ENCODE measurements at places on chromosomes 16 and 17.

DNA sequence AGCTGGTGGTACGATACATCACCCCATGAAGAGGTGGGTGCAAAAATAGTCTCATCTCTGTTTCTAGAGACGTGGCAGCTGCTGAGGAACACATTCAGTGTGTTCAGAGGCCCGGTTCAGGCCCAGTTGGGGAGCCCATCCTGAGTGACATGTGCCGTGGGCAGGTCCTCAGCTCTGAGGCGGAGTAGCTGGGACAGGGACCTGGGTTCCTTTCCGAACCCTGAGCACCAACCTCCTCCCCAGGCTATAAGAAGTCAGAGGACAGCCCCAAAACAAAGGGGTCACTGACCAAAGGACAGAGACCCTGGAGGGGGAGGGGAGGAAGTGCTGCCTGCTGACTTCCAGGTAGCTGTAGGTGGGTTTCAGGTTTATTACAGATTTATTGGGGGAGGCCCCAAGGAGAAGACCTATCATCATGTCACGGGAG, 5.1 kb downstream of the LDHD start:
- DNase-seq, result no peak

- DNase-seq, result no peak
Observed at GRCh38 chr17:75128694-75129505, 2.6 kb downstream of the NT5C start.

GRCh38 chr17:65741710-65742109, 180.3 kb upstream of the AXIN2 start:
- no peak for DNase-seq

DNA sequence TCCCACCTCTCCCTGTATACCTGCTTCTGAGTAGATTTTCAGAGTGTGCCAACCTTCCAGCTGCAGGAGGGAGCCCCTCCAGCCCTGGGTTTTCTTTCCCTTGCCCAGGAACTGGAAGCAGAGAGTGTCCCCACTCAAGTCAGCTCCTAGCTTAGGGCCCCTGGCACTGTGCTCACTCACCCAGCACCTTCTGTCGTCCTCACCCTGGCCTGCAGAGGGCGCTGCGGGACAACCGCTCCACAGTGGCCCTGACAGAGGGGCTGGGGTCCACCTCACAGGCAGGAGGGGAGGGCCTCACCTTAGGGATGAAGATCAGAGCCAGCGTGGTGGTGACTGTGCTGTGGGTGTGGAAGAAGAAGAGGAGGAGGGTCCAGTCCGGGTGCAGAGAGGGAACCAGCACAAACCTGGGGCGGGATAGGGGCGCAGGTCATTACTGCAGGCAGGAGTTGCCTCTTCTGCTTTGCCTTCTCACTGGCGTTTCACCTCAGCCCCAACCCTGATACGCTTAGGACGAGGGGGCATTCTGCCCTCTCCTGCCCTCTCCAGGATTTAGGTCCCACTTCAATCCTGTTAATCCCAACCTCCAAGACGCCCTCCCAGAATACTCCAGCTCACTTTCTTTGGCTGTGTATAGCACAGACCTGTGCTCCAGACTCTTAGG, 10.0 kb downstream of the GPR179 start:
- DNase-seq, result no peak

- no peak for DNase-seq
Observed at GRCh38 chr16:29307598-29308507, 98.7 kb downstream of the NPIPB11 start.

GRCh38 chr16:55434000-55434399, 45.0 kb upstream of the MMP2 start:
- DNase-seq, result no peak

GRCh38 chr16:56858374-56858773, 6.6 kb upstream of the SLC12A3 start:
- DNase-seq, result no peak

DNA sequence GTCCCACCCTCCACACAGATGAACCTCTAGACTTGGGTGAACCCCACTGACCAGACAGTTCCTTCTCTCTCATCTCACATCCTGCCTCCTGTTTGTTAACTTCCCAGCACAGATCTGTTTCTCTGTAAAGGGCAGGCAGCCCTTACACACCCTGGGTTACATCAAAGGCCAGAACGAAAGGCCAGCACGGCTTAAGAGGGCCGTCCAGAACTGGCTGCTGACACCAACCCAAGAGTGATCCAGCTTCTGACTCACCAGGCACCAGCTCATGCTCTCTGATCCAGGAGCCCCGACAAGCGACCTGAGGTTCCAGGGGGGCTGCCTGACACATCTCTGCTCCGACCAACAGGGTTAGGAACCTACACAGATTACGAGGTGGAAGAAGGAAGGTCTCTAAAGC, 86.9 kb downstream of the MRM3 start:
- no peak for DNase-seq

DNA sequence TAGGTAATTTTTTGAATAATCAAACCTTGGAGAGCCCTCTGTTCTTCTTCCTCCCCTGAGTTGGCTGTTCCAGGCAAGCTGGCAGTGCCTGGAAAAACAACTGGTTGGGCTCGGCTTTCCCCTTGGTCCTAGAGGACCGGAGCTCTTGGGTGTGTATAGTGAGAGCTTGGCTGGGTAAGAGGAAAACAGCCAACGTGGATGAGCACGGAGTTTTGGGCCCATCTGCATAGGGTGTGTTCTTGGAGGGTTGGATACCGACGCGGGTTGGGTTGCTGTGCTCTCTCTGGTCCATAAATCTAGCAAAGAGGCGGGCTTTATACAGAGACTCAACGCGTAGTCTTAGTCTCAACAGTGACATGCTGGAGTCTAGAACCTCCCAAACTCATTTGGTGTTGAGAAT, 23.2 kb downstream of the ITGB3 start:
- peak; percentile 67 for DNase-seq

DNA sequence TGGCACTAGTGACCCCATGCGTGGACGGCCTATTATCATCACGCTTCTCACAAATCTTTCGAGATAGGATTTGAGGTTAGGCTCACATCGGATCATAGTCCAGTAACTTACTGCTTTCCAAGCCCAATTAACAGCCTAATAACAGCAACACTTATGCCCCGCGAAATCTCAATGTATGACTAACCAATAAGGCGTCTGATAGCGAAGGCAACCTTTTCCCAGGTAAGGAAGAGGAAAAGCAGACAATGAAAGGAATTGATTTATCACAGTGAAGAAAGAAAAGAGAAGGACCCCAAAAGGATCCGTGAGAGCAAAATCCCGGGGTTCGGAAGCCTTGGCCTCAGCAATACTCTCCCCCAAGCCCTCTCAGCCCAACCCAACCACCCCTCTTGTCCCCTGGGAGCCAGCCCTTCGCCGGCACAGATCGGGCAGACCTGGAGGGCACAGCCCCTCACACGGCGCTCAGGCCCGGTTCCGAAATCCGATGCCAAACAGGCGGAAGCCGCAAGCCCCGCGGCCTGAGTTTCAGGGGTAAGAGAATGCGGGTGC, 534 bp downstream of the GPATCH8 start:
- no peak for DNase-seq

- no peak for DNase-seq
Observed at GRCh38 chr16:26985100-26986065, 81.3 kb upstream of the C16orf82 start.

- no peak for DNase-seq
Observed at GRCh38 chr17:13462673-13463124, 139.0 kb downstream of the HS3ST3A1 start.

DNA sequence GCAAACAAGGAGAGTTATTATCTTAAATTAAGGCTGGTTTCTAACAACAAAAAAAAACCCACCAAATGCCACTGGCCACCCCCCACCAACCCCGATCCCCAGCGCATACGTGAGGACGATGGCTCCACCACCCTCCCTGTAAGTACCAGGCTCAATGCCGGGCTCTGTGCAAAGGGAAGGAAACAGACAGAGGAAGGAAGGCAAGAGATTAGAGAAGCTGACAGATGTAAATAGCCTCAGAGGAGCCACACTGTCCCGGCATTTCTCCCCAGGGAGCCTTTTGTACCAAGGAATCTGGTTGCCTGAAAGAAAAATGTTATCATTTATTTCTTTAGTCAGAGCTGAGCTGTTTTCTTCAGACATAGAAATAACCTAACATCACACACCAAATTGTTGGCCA, 13.1 kb downstream of the SOST start:
- no peak for DNase-seq

GRCh38 chr17:77264617-77265230, 124.0 kb downstream of the SEC14L1 start:
- DNase-seq, result no peak

DNA sequence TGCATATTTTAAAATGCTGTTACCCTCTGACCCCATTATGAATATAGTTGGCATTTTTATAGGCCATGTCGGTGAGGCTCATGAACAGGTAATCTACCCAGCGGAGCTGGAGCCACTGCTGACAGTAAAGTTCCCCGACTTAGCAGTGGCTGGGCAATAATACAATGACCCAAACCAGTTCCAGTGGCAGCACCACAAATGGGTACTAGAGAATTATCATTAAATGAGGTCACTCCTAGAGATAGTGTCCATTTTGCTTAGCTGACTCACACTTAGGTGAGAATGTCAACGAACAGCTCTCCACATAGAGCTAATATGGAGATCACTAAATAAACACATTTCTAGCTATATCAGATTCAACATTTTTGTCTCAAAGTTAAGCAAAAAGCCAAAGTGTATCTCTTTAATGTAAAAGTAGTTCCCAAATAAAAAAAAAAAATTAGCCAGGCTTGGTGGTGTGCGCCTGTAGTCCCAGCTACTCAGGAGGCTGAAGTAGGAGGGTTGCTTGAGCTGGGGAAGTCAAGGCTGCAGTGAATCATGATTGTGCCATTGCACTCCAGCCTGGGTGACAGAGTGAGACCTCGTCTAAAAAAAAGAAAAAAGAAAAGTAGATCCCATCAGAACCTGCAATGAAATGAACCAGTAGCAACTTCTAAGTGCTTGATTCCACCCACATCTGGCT, 7.4 kb downstream of the MYO1D start:
- no peak for DNase-seq

DNA sequence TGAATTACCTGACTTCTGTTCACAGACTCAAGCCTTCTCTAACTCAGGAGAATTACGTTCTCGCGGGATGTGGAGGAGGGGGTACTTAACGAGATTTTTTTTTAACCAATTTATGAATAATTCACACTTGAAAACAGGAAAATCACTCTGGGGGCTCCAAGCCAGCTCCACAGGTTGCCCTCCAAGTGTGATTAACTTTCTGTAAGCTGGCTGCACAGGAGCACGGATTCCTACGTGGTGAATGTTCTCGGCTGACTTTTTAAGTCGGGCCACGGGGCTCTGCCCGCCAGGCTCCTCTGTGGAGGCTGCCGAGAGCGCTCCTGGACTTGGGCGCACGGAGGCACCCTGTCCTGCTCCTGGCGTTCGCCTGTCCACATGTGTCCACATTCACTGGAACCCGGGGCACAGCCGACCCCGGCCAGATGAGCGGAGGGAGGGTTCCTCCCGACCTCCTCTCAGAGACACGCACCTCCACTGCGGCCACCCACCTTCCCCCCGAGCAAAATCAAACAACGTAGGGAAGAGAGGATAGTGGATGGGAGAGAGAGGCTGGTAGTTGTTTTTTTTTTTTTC, 147.1 kb upstream of the CHMP6 start:
- DNase-seq, result no peak

DNA sequence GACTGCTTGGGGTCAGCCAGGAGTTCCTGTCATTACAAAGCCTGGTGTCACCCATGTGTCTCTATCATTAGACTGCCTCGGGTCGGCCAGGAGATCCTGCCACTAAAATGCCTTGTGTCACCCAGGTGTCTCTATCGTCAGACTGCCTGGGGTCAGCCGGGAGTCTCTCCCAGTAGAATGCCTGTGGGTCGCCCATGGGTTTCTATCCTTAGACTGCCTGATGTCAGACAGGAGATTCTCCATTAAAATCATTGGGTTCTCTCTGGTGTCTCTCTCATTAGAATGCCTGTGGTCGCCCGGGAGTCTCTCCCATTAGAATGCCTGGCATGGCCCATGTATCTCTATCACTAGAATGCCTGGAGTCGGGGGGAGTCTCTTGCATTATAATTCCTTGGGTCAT, 2231.0 kb downstream of the TP53TG3F start:
- no peak for DNase-seq

DNA sequence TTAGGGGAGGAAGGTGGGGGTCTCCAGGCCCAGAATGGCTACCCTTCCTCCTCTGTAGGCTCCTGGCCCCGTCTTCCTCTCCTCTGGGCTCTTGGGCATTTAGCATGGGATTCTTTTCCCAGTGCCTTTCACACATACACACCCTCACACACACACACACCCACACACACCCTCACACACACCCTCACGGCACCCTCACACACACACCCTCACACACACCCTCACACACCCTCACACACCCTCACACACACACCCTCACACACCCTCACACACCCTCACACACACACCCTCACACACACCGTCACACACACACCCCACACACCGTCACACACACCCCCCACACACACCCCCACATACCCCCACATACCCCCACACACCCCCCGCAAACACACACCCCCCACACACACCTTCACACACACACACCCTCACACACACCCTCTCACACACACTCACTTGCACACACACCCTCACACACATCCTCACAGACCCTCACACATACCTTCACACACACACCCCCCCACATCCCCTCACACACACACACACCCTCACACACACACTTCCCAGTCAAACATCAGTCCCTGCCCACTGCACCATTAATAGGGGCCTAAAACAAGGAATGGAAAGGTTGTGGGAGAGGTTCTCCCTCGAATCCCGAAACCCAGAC, 845 bp downstream of the SGCA start:
- DNase-seq, result no peak

GRCh38 chr17:57406131-57406980, 150.0 kb downstream of the MSI2 start:
- DNase-seq, result no peak

DNA sequence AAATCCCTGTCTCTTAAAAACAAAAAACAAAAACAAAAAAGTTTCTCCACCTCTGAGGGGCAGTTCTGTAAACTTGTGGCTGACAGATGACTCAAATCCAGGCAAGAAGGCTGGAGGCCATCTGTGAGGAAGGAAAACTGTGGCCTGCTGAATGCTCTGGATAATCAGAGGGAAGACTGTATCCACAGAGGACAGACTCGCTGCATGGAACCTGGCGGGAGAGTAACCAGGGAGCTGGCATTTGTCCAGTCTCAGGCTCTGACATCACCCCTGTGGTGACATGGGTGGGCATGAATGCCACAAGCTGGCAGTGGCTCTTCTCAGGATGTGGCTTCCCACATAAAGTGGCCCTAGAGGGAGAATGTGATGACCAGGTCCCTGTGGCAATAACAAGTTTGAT, 2.8 kb upstream of the KSR1 start:
- DNase-seq, result no peak

GRCh38 chr17:2238432-2239169, 65.0 kb downstream of the SMG6 start:
- no peak for DNase-seq

- DNase-seq, result no peak
Observed at GRCh38 chr16:89357055-89357816, 133.1 kb downstream of the ANKRD11 start.

DNA sequence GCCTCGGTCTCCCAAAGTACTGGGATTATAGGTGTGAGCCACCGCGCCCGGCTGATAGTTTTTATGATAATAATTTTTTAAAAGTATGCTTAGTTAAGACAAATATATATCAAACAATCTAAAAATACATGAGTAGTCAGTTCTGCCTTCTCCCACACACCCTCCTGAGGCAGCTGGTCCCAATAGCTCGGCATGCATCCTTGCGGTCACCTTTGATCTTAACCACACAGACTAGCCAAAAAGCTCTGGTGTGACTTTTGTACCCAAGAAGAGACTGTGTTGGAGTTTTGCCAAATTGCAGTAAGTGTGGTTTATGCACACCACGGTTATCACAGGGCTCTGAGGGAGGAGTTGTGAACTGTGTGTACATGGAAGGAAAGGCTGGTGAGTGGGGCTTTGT, 25.6 kb downstream of the ATP6V0A1 start:
- no peak for DNase-seq

GRCh38 chr17:15447928-15448579, 19.4 kb downstream of the CDRT4 start:
- DNase-seq, result no peak
